EH (cell line): ENCODE measurements at places on chromosomes 1 and 21.

- no peak for DNase-seq
These were observed 4.1 kb downstream of the PPM1J start for GRCh38 chr1:112711041-112711440.

DNA sequence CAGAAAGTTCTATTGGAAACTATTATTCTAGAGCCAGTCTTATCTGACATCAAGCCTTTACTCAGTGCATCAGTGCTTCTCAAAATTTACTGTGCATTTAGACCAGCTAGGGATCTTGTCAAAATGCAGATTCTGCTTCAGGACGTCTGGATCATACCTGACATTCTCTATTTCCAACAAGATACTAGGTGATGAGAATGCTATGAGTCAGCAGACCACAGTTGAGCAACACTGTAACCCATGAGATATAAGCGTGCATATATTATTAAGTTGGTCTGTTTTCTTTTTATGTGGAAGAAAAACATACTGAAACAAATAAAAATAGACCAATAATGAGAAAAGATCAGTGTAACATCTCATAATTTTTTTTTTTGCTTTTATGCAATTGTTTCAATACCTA lies 40.4 kb upstream of the KCNH1 start:
- no peak for DNase-seq

- no peak for DNase-seq
These were observed 338.2 kb downstream of the ASTN1 start for GRCh38 chr1:176826265-176826664.

DNA sequence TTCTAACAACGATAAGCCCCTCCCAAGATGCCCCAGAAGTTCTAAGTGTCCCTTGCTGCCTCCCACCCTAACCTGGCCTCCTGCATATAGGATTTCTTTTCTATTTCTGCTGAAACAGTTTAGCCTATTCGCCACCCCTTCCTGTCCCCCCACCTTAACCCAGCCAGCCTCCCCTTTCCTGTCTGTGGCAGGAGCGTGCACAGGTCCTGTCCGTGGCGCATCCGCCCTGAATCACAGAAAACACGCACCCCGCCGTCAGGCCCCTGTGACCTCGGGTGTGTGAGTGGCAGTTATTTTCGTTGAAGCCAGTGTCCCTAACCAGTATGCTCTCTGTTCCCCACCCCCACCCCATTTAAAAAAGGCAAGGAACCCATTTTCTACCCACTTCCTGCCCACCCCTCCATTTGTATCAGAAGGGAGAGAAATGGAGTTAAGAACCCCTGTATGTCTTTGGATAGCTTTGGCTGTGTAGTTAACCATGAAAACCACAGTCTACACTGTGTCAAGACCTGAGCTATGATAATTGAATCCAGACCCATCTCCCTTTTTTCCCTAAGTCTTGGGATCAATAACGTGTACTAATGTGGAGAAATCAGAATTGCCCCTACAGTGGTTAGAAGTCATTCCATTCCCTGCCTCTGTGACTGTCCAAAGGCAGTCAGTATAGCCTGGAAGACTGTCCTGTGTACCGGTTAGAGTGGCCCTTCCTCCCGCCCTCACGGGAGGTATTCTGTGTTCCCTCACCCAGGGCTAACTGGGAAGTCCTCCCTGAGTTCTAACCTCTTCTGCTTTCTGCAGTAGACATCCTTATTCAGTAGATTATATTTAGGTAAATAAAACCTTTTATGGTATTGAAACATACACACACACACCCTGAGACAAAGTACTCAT lies 1.8 kb downstream of the PLEKHO1 start:
- peak; percentile 45 for DNase-seq

- DNase-seq: no peak
These were observed 148.7 kb downstream of the HHIPL2 start for GRCh38 chr1:222399197-222399596.

GRCh38 chr1:24925082-24925779 lies 4.8 kb downstream of the RUNX3 start:
- no peak for DNase-seq

DNA sequence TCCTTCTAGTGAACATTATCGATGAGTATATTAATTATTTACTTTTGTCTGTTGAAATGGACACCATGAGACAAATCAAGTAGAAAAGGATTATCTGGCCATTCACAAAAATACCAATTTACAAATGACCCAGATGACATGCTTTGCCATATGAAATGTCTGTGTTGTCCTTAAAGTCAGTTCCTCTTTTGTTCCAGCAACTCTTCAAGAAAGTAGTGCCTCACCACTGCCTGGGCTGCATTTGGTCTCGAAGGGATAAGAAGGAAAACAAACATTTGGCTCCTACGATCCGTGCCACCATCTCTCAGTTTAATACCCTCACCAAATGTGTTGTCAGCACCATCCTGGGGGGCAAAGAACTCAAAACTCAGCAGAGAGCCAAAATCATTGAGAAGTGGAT lies 79.6 kb downstream of the RGL1 start:
- no peak for DNase-seq

DNA sequence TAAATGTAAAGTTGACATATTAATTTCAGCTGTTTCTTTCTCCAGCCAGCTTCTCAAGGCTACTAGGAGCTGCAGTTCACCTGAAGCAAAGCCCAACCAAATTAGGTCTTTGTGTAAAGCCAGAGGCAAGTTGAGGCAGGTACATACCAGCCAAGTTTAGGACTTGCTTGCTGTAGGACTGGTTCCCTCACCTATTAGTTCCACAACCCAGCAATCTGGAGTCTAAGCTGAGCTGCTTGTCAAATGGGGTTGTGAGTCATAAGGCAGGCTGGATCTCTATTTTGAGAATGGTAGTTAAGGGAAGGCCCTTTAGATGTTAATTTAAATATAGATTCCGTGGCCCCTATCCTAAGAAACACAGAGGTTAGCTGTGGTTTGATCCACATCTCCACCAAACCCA lies 7.6 kb upstream of the FLG2 start:
- no peak for DNase-seq

GRCh38 chr1:174999936-175000696 lies at the start of gene CACYBP:
Gene CACYBP (plus strand): TSS chr1:174999947. CDS start chr1:175000181, 234 bp downstream.
- DNase-seq: peak; percentile 50

GRCh38 chr1:186730951-186731729 lies 50.9 kb upstream of the PTGS2 start:
- no peak for DNase-seq

- DNase-seq: no peak
These were observed 118.5 kb upstream of the C1orf174 start for GRCh38 chr1:4018466-4019146.

- no peak for DNase-seq
These were observed 182.0 kb downstream of the DUSP10 start for GRCh38 chr1:221559911-221560310.

- no peak for DNase-seq
These were observed 13.9 kb upstream of the WDR26 start for GRCh38 chr1:224448453-224449017.

- DNase-seq: peak; percentile 59
These were observed 25.7 kb upstream of the BACE2 start for GRCh38 chr21:41142051-41142795.

GRCh38 chr1:53244141-53244540 lies 5.8 kb upstream of the MAGOH start:
- DNase-seq: no peak
